ENCODE measurements at places on chromosomes 12 and 14.

GRCh38 chr12:52234223-52234810 lies 1.3 kb downstream of the KRT7 start:
- peak; percentile 6 for DNase-seq

- no peak for DNase-seq
Observed at GRCh38 chr12:6641131-6641530, 5.4 kb upstream of the LPAR5 start.

DNA sequence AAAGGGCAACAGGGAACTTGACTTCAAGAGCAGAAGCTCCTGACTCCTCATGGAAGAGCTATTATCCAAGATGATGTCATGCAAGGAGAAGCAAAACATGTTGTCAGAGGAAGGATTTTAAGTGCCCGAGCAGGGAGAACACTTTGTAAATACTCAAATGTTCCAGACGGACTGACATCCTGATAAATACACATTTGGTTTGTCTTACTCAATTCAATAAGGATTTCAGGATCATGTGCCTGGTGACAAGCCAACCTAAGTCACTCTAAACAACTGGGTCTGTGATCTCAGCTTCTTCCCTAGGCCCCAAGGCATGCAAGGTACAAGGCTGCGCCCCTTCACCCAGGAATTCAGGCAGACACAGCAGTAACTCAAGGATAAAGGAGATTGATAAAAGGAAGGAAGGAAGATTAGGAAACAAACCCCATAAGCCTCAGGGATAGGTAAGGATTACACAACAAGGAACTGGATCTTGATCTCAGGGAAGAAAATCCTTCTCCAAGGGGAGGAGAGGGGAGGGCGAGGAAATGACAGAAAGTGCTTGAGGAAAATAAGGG lies 26.8 kb upstream of the CEBPE start:
- DNase-seq: no peak

DNA sequence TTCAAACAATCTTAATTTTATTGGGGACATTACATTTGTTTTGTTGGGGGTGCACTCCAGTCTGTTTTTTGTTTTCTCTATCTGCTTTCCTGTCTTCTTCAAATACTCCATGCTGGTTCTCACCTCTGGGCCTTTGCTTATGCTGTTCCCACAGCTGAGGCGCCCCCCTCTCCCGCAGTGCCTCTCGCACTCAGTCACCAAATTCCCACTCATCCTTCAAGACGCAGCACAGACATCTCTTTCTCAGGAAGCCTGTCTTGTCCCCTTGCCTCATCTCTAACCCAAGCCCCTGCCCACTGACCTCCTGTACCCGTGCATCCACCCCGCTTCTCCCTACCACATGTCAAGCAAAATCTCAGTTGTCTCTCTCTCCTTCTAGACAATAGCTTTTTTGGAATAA lies 43.7 kb upstream of the PRMT8 start:
- DNase-seq: no peak

DNA sequence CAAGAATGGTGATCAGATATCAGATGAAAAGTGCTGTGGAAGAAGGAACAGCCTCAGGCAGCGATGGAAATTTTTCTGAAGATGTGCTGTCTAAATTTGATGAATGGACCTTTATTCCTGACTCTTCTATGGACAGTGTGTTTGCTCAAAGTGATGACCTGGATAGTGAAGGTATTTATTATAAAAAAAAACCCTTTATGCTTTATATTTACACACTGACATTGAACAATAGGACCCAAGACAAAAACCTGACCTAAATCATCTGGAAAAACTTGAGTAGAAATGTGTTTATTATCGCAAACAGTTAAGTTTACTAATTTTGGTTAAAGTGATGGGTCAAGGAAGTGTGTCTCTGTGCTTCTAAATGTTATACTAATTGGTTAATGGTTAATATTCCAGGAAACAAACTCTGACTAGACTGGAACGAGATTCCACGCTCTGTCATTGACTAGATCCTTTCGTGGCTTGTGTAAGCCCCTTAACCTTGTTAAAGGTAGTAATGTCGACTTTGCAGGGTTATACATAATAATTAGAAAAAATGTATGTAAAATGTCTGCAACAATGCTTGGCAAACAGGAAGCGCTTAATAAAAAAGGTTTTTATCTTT lies 62.7 kb downstream of the LRRK2 start:
- DNase-seq: no peak

Measured in omental fat pad (tissue), 4 donors.